Stimulated activated CD4-positive, alpha-beta T cell treated with anti-CD3 and anti-CD28 coated beads, Interleukin-4, amount 100 ng/mL, for 1 hour (primary cell): ENCODE measurements at places on chromosomes 1 and 21.

DNA sequence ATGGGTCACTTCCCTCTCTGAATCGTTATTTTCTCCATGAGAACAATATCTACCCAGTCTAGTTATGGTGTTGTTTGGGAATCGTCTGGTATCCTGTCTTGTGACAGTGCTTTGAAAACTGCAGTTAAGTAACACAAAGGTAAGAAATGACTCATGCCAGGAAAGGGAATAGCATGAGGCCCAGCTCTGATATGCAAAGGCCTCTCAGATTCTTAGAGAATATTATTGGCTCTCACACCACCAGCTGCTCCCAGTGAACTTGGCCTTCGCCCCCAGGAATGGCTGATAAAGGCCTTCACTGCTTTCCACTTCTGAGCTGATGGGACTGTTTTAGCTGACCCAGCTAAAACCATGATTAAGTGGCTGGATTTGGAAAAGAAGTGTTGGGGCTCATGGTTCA, 27.1 kb downstream of the NEK2 start:
- no peak for DNase-seq

- no peak for DNase-seq
Observed at GRCh38 chr1:110477967-110478640, 27.2 kb downstream of the PROK1 start.

- DNase-seq: no peak
Observed at GRCh38 chr1:42319128-42319851, 15.7 kb downstream of the FOXJ3 start.

GRCh38 chr1:66876664-66877063, 48.0 kb downstream of the DNAI4 start:
- DNase-seq: no peak
